ENCODE measurements at places on chromosomes 11 and 22. TPM values are rescaled to one million over a fixed set of nuclear protein-coding genes. Genes with fewer than 3 reads are reported as not detected.

DNA sequence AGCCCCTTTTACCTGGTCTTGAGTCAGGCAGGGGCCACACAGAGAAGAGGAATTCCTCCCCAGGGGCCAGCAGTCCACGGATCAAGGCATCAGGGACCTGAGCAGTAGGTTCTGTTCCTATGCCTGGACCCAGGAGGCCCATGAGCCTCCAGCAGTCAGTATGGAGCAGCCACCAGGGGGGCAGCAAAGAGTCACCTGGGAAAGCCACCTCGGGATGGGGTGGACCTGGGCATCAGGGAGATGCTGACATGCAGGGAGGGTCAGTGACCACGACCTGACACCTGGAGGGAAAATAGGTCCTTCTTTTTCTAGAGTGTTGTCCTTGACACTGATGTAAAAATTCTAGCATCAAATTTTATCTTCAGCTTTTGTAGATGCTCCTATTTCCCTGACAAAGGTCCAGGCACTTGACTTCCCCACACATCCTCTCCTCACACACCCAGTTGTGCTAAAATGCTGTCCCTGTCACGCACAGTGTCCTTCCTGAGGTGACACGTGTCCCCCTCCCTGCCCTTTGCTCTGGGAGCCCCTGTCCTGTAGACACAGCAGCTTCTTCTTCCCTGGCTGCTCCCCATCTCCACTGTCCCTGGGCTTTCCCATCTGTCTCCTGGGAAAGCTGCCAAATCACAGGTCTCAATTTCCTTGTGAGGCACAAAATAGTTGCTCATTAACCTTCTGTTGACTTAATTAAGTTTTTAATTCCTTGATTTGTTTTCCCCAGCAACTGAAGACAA, 70.0 kb upstream of the IGLL5 start:
- DNase-seq: no peak
- H3K36me3 ChIP-seq: no peaks in the 10 kb centered on the region
- no peaks in the 10 kb centered on the region for H3K27me3 ChIP-seq
- H3K4me3 ChIP-seq: no peak overlapping the region

DNA sequence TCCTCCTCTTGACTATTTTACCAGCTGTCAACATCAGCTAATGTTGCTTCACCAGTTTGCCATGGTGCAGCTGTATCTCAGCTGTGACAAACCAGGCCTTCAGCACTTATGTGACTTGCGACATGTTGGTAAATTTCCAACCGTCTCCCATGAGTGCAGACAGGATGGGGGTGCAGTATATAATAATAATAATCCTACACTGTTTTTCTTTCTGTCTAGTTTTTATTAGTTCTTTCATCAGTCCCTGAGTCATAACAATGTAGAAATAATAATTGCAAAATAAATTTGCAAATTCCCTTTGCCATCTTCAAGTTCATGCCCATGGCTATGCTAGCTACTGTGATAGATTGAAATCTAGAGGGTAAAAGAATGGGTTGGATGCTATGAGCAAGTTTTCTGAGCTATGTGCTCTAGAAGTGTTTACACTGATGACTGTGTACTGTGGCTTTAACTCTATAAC, 4.9 kb downstream of the MMP13 start:
- no peaks in the 10 kb centered on the region for H3K4me1 ChIP-seq
- no peaks in the 10 kb centered on the region for H3K36me3 ChIP-seq
- DNase-seq: no peak
- no peaks in the 10 kb centered on the region for H3K27me3 ChIP-seq
- no peak overlapping the region for H3K27ac ChIP-seq

DNA sequence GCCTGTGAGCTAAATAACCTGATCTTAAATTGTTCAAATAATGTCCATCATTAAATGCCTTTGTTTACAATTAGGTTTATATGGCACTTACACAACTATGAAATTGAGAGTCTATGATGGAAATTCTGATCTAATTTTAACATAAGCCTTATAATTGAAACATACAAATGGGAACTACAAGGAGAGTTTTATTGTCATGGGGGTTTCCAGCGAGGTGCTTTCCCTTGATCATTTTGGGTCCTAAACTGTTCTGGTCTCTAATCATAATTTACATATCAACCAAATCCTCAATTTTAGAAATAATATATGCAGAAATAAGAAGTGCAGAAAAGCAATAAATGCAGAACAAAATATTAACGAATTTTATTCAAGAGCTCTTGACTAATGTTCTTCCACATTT, 44.9 kb downstream of the RRAS2 start:
- H3K4me3 ChIP-seq: no peak overlapping the region
- peaks cover 26% of the 10 kb centered on the region for H3K4me1 ChIP-seq
- no peaks in the 10 kb centered on the region for H3K36me3 ChIP-seq
- no peaks in the 10 kb centered on the region for H3K27me3 ChIP-seq
- DNase-seq: no peak

- no peaks in the 10 kb centered on the region for H3K36me3 ChIP-seq
- no peak overlapping the region for H3K4me3 ChIP-seq
- no peaks in the 10 kb centered on the region for H3K4me1 ChIP-seq
- DNase-seq: no peak
- H3K27me3 ChIP-seq: peaks cover 16% of the 10 kb centered on the region
- H3K27ac ChIP-seq: no peak overlapping the region
Measured at GRCh38 chr11:59218893-59219292, 6.2 kb upstream of the MPEG1 start.

DNA sequence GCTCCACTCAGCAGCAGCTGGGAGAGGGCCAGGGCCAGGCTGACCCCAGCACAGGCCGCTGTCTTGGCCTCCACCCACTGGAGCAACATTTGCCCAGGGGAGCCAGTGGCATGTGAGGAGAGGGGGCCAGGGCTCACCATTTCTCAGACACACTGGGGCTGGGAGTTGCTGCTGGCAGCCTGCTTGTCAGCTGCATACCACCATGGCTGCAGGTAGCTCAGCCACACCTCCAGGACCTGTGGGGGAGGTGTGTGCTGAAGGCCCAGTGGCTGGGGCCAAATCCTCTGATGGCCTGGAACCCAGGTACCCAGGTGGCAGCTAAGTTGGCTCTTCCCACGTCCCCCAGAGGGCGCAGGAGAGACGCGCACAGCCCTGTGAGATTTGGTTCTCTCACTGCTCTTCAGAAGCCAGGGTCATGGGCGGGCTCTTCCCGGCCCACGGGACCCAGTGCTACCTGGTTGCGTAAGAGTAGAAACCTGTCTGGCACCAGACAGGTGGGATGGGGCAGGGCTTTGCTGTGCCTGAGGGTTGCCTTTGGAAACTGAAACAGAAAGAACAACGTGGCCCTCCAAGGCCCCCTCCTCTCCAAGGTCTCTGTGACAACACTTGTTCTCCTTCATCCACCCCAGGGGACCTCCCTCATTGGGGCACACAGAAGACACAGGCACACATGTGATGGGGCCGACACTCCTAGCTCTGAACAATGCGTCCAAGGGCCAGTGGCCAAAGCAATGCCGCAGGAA, 98.8 kb downstream of the MED15 start:
- H3K4me3 ChIP-seq: no peak overlapping the region
- H3K27ac ChIP-seq: no peak overlapping the region
- H3K4me1 ChIP-seq: no peaks in the 10 kb centered on the region
- H3K27me3 ChIP-seq: peaks cover 4% of the 10 kb centered on the region

DNA sequence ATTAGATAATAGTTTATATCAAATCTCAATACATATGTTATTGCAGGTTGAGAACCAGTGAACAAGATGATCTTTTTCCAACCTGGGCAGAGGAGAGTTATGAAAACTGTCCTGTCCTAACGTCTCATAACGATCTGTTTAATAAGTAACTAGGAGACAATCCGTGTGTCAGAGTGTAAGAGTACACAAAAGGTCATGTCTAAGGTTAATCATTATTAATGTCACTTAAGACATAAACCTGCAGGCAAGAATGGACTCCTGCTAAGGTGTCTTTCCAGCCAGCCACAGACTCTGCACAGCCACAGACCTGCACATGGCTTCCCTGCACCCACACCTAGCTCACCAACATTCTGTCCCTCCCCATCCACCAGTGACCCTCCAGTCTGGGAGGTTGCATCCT, 10.1 kb downstream of the SLC5A4 start:
- H3K4me3 ChIP-seq: no peak overlapping the region
- H3K27ac ChIP-seq: no peak overlapping the region
- no peak for DNase-seq

GRCh38 chr22:29041408-29041807, 20.2 kb downstream of the C22orf31 start:
- H3K4me1 ChIP-seq: peaks cover 38% of the 10 kb centered on the region
- H3K4me3 ChIP-seq: no peak overlapping the region
- H3K27me3 ChIP-seq: no peaks in the 10 kb centered on the region
- H3K36me3 ChIP-seq: no peaks in the 10 kb centered on the region

MISFA gene
- total RNA-seq: 2.7 TPM

TEX54 gene
- not detected for total RNA-seq

SLC22A6 gene
- total RNA-seq: not detected

GRM5 gene
- 0.70 TPM for total RNA-seq

Data from astrocyte (in vitro differentiated cells and primary cell).